ENCODE measurements at places on chromosomes 7 and 10. TPM values are rescaled to one million over a fixed set of nuclear protein-coding genes. Genes with fewer than 3 reads are reported as not detected.

Gene FOXI2
- total RNA-seq, result not detected

Gene PAPOLB
- total RNA-seq, result not detected

Gene LRIT1
- total RNA-seq, result not detected

Gene H2BK1
- not detected for total RNA-seq

Gene ARHGEF35
- 0.59 TPM for total RNA-seq

Gene OR6V1
- not detected for total RNA-seq

Gene GSTO2
- total RNA-seq, result 2.6 TPM

Gene KIAA1549
- 3.6 TPM for total RNA-seq

Gene KAT6B
- total RNA-seq, result 24.2 TPM

Gene GATA3
- total RNA-seq, result not detected

Gene MAGI2
- total RNA-seq, result 16.0 TPM

Gene KCNMA1
- 107 TPM for total RNA-seq

Gene ITIH2
- under 0.01 TPM for total RNA-seq

Gene FZD8
- 25.2 TPM for total RNA-seq

Gene RUFY2
- 22.0 TPM for total RNA-seq

Gene SPDYE5
- not detected for total RNA-seq

Gene TFR2
- 0.89 TPM for total RNA-seq

Gene ELAPOR2
- 8.9 TPM for total RNA-seq

Gene NUTM2E
- not detected for total RNA-seq

Gene RET
- 0.74 TPM for total RNA-seq

Gene NRBF2
- total RNA-seq, result 50.8 TPM

Gene PTF1A
- total RNA-seq, result not detected

Gene MYL7
- not detected for total RNA-seq

Gene NEUROG3
- not detected for total RNA-seq

Gene GIMAP8
- total RNA-seq, result not detected

Gene TRIM74
- total RNA-seq, result not detected

Gene ICA1
- 1.2 TPM for total RNA-seq

Gene PROSER2
- total RNA-seq, result 0.92 TPM

Gene EBF3
- not detected for total RNA-seq

Measured in smooth muscle cell of the umbilical artery (primary cell).